Lung microvascular endothelial cell (primary cell): ENCODE measurements at places on chromosomes 6 and 20. TPM values are rescaled to one million over a fixed set of nuclear protein-coding genes. Genes with fewer than 3 reads are reported as not detected.
A peak's percentile ranks its signal among the peaks of the same experiment; 100 is the strongest.

The SLPI gene
- 0.79 TPM in 1 of 2 replicates, not detected in the other for total RNA-seq

The KIF25 gene
- total RNA-seq = under 0.01 TPM in 1 of 2 replicates, not detected in the other

The ACSS2 gene
- total RNA-seq = 42.9 and 46.2 TPM in 2 replicates

- peak; percentile 97 for DNase-seq
Measured at GRCh38 chr20:36856691-36857635, 19.0 kb upstream of the TLDC2 start.

DNA sequence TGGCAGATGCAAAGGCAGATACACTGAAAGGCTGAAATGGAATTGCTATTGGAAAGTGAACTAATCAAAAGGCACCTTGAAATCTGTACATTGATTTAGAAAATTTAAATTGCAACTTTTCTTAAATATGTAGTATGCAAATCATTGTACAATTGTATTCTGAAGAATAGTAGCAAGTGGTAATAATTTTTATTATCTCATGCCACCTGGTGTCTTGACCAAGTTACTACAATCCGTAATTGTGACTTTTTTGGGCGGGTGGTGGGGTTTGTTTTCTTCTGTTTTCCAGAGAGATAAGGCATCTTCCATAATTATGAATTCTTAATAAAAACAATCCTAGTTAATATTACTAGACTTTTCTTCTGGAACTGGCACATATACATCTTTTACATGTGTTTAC lies 12.5 kb upstream of the BCKDHB start:
- peak; percentile 27 for DNase-seq

GRCh38 chr6:68635706-68636513 lies 828 bp downstream of the ADGRB3 start:
- peak; percentile 6 for DNase-seq

GRCh38 chr6:26205625-26206574 lies 118.7 kb downstream of the HFE start:
- DNase-seq = peak; percentile 93

- no peak for DNase-seq
Measured at GRCh38 chr6:10219510-10219909, 195.4 kb downstream of the TFAP2A start.
